ENCODE measurements at places on chromosomes 12 and 14. TPM values are rescaled to one million over a fixed set of nuclear protein-coding genes. Genes with fewer than 3 reads are reported as not detected.

GRCh38 chr14:93957751-93958566 lies 18.4 kb downstream of the ASB2 start:
- DNase-seq = no peak

DNA sequence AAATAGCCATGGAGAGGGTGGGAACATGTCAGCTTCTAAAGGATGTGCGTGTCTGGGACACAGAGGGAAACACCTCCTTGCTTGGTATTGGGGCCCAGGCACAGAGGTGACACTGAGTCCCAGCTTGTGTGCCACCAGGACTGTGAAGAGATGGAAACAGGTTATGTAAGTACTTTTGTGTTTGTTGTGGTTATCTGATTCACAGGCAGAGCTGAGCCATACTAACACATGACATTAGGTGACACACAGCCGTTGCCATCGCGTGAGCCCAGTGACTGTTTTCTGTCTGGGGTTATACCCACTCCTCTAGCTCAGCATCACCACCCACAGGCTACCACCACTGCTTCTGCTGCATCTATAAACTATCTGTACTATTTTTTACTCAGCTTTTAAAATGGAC lies 12.1 kb upstream of the FLVCR2 start:
- DNase-seq = no peak

The SLC7A8 gene
- total RNA-seq = 3.9 TPM

- no peak for DNase-seq
Measured at GRCh38 chr14:105529569-105530284, 3.3 kb downstream of the TMEM121 start.

DNA sequence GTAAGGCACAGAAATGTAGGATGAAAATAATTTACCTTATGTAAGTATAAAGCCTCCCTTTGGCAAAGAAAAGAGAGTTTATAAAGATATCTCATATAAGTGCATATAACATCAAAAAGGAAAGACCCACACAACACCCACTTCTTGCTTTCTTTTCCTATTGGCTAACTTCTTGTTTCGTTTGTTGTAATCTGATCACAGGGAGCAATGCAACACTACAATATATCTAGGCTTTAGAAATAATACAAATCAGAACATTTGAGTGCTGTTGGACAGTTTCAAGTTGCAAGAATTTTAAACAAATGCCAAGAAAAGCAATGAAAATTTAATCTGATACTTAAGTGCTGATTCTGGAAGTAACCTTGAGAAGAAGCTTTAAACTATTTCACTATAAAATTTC lies 1.3 kb downstream of the FGD6 start:
- no peak for DNase-seq

DNA sequence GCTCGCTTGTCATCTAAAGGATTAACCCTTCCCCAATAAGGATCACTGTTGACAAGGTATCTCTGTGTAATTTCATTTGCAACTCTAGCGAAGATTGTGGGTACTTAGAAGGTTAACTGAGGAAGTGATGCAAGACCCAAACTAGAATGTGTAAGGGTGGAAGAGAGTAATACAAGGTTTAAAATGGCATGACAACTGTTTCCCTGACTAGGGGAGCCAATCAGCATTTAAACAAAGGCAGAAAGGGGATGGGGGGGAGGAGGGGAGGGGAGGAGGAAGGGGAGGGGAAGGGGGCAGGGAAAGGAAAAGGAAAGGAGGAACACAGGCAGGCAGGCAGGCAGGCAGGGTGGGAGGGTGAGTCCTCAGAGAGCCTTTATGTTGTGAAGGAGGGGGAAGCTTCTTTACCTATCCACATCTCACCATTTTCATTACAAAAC lies 31.1 kb downstream of the NRDE2 start:
- DNase-seq = no peak

The SUDS3 gene
- 13.0 TPM for total RNA-seq
